Prostate gland (tissue), 2 donors: ENCODE measurements at places on chromosomes 6 and 20.
A peak's percentile ranks its signal among the peaks of the same experiment; 100 is the strongest.

DNA sequence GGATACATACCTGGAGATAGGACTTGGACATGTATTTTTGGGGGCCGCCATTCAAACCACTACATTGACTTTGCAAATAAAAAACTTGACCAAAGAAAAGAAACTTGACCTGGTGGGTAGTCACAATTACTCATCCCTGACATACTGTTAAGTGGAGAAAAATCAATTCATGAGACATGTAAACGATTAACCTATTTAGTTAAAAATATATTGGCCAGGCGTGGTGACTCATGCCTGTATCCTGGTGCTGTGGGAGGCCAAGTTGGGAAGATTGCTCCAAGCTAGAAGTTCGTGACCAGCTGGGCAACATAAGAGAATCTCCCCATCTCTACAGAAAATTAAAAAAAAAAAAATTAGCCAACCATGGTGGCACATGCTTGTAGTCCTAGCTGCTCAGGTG is 2.5 kb upstream of the SRSF12 start:
- no peak overlapping the region for H3K27ac ChIP-seq
- H3K36me3 ChIP-seq: no peaks in the 10 kb centered on the region
- H3K4me1 ChIP-seq: no peaks in the 10 kb centered on the region

DNA sequence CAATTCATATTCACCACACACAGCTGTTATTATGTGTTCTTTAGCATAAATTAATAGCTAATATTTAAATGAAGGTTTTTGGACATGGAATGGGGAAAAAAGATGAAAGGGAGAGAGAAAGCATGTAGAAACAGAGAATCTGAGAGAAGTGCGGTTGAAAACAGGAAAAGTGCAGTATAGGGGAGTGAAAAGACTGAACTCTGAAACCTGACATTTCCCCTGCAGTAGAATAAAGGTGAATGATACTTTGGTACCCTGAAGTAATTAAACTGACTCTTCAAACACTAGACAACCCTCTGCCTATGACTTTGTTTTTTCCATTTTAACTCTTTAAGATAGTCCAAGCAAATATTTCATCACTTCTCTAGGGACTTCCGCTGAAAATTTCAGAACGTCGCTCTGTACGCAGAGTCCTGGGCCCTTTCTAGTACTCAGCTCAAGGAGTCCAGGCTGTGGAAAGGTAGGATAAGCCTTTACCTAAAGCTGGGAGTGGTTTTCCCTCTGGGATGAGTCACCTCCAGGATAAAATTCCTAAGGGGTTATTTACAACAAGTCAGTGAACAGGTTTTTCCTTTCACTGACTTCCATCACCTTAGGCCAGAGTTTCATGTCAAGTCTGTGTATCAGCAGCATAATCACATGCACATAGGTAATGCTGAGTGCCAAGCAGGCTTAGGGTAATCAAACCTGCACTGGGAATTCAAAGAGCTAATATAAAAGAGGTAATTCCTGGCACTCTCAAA is 614.5 kb downstream of the PKHD1 start:
- H3K27ac ChIP-seq: peak overlapping the region; percentile 6
- no peaks in the 10 kb centered on the region for H3K4me1 ChIP-seq
- H3K27me3 ChIP-seq: no peaks in the 10 kb centered on the region
- peak; percentile 14 for DNase-seq

GRCh38 chr6:40160826-40161225 is 226.6 kb upstream of the MOCS1 start:
- no peak overlapping the region for H3K4me3 ChIP-seq
- no peaks in the 10 kb centered on the region for H3K27me3 ChIP-seq
- H3K27ac ChIP-seq: no peak overlapping the region
- no peaks in the 10 kb centered on the region for H3K36me3 ChIP-seq
- no peak for DNase-seq
- H3K4me1 ChIP-seq: no peaks in the 10 kb centered on the region

DNA sequence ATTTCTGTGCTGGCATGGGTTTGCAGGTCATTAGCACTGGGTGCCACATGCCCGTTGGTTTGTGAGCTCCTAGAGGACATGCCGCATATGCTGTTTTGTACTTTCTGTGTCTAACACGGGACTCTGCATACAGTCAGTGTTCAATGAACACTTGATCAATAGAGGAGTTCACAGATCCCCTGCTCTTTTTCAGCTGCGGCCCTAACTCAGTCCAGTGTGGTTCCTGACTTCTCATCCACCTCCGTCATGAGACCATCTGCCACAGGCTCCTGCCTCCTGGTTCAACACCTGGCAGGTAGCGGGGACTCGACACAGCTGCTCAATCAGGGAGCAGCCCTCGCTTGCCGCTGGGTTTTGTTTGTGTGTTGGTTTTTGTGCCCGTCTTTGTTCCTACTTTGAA is 13.8 kb upstream of the BMP7 start:
- H3K4me3 ChIP-seq: no peak overlapping the region
- no peaks in the 10 kb centered on the region for H3K27me3 ChIP-seq
- H3K27ac ChIP-seq: no peak overlapping the region
- DNase-seq: no peak
- H3K4me1 ChIP-seq: no peaks in the 10 kb centered on the region

GRCh38 chr6:33075568-33076405 is at the start of gene HLA-DPB1:
Gene HLA-DPB1 (plus strand): TSS chr6:33075990. CDS start chr6:33076042, 52 bp downstream.
- H3K4me1 ChIP-seq: no peaks in the 10 kb centered on the region
- no peaks in the 10 kb centered on the region for H3K36me3 ChIP-seq
- DNase-seq: no peak
- peak within 1 kb of the TSS; percentile 2 for H3K4me3 ChIP-seq

DNA sequence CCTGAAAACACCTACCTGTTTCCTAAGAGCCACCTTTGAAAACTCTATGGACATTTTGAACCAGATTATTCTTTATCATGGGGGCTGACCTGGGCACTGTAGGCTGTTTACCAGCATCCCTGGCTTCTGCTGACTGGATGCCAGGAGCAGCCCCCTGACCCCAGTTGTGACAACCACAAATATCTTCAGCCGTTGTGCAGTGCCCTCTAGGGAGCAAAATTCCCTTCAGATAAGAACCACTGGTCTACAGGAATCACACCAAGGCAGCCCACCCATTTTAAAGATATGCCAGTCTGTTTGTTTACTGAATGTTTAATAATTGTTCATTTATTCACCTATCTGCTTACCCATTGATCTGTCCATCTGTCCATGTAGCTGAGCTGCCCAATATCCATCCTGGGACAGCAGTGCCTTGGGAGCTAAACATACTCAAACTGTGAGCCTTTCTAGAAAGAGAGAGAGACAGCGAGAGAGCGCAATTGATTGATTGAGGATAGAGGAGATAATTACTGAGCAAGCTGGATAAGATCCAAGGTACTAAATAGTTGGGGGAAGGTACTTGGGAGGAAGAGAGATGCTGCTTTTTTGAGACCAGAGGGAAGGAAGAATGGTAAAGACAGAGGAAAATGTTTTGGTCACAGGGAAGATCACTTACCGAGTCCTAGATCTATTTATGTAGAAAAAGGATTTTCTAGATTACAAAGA is 276.8 kb downstream of the NRN1 start:
- no peaks in the 10 kb centered on the region for H3K4me1 ChIP-seq
- no peaks in the 10 kb centered on the region for H3K27me3 ChIP-seq
- no peaks in the 10 kb centered on the region for H3K36me3 ChIP-seq
- no peak overlapping the region for H3K27ac ChIP-seq
- DNase-seq: no peak

GRCh38 chr6:15062516-15063252 is 183.2 kb upstream of the JARID2 start:
- H3K36me3 ChIP-seq: no peaks in the 10 kb centered on the region
- H3K27me3 ChIP-seq: no peaks in the 10 kb centered on the region
- H3K4me1 ChIP-seq: no peaks in the 10 kb centered on the region
- no peak for DNase-seq
- H3K27ac ChIP-seq: no peak overlapping the region
- H3K4me3 ChIP-seq: no peak overlapping the region

GRCh38 chr6:100988391-100988984 is 107.4 kb upstream of the ASCC3 start:
- no peak overlapping the region for H3K4me3 ChIP-seq
- H3K36me3 ChIP-seq: no peaks in the 10 kb centered on the region
- H3K27me3 ChIP-seq: no peaks in the 10 kb centered on the region
- DNase-seq: no peak

GRCh38 chr6:20717743-20718142 is 183.5 kb downstream of the CDKAL1 start:
- H3K27ac ChIP-seq: no peak overlapping the region
- DNase-seq: no peak
- no peaks in the 10 kb centered on the region for H3K4me1 ChIP-seq
- H3K4me3 ChIP-seq: no peak overlapping the region

GRCh38 chr6:89680150-89680549 is 41.6 kb upstream of the LYRM2 start:
- peaks cover 6% of the 10 kb centered on the region for H3K36me3 ChIP-seq
- no peaks in the 10 kb centered on the region for H3K4me1 ChIP-seq
- no peaks in the 10 kb centered on the region for H3K27me3 ChIP-seq
- no peak for DNase-seq
- no peak overlapping the region for H3K27ac ChIP-seq
- no peak overlapping the region for H3K4me3 ChIP-seq

GRCh38 chr6:104537180-104537579 is 322.5 kb downstream of the HACE1 start:
- H3K27ac ChIP-seq: no peak overlapping the region
- DNase-seq: no peak
- H3K4me1 ChIP-seq: no peaks in the 10 kb centered on the region
- H3K4me3 ChIP-seq: no peak overlapping the region
- H3K36me3 ChIP-seq: no peaks in the 10 kb centered on the region

DNA sequence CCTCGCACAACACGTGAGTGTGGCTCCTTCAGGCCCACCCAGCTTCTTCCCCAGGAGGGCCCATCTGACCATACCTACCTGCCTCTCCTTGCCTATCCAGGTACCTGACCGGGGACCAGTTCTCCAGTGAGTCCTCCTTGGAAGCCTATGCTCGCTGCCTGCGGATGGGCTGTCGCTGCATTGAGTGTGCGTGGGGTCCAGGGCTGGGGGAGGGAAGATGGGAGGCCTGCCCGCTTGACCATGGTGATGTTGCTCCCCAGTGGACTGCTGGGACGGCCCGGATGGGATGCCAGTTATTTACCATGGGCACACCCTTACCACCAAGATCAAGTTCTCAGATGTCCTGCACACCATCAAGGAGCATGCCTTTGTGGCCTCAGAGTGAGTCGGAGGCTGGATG is 26.5 kb downstream of the PLCG1 start:
- H3K36me3 ChIP-seq: peaks cover 37% of the 10 kb centered on the region
- H3K27ac ChIP-seq: no peak overlapping the region
- no peak overlapping the region for H3K4me3 ChIP-seq
- no peaks in the 10 kb centered on the region for H3K27me3 ChIP-seq
- DNase-seq: no peak

DNA sequence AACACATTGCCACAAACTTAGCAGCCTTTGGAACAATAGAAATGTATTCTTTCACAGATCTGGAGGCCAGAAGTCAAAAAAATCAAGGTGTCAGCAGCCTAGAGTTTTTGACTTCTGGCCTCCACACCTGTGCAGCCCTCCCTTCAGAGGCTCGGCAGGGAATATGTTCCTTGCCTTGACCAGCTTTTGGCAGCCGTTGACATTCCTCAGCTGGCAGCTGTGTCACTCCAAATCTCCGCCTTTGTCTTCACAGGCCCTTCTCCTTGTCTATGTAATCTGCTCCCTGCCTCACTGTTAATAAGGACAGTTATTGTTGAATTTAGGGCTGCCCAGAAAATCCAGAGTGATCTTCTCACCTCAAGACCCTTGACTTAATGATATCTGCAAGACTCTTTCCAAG is 17.2 kb upstream of the AHI1 start:
- no peak overlapping the region for H3K27ac ChIP-seq
- no peaks in the 10 kb centered on the region for H3K36me3 ChIP-seq
- H3K4me1 ChIP-seq: no peaks in the 10 kb centered on the region

DNA sequence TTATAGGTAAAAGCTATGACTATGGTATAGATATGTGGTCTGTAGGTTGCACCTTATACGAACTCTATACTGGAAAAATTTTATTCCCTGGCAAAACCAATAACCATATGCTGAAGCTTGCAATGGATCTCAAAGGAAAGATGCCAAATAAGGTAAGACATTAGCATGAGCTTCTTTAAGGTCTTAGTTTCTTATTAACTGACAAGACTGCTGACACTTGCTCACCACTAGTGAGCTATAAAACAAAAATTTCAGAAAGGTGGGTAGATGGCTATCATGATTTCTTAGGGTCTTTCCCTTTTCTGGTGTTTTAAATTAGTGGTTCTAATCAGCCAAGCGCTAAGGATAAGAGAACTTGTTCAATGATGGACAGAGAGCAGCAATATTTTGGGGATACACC is 21.9 kb downstream of the FAM217A start:
- H3K4me1 ChIP-seq: no peaks in the 10 kb centered on the region
- no peak overlapping the region for H3K27ac ChIP-seq
- no peak overlapping the region for H3K4me3 ChIP-seq
- no peak for DNase-seq
- H3K36me3 ChIP-seq: no peaks in the 10 kb centered on the region
- no peaks in the 10 kb centered on the region for H3K27me3 ChIP-seq

GRCh38 chr6:134161041-134161440 is 108.6 kb upstream of the SLC2A12 start:
- no peaks in the 10 kb centered on the region for H3K36me3 ChIP-seq
- H3K27me3 ChIP-seq: no peaks in the 10 kb centered on the region
- H3K27ac ChIP-seq: no peak overlapping the region
- no peak for DNase-seq
- H3K4me3 ChIP-seq: no peak overlapping the region

GRCh38 chr6:69305456-69305855 is 491.4 kb downstream of the LMBRD1 start:
- no peak overlapping the region for H3K4me3 ChIP-seq
- no peaks in the 10 kb centered on the region for H3K27me3 ChIP-seq
- H3K36me3 ChIP-seq: no peaks in the 10 kb centered on the region
- no peak overlapping the region for H3K27ac ChIP-seq
- H3K4me1 ChIP-seq: no peaks in the 10 kb centered on the region

DNA sequence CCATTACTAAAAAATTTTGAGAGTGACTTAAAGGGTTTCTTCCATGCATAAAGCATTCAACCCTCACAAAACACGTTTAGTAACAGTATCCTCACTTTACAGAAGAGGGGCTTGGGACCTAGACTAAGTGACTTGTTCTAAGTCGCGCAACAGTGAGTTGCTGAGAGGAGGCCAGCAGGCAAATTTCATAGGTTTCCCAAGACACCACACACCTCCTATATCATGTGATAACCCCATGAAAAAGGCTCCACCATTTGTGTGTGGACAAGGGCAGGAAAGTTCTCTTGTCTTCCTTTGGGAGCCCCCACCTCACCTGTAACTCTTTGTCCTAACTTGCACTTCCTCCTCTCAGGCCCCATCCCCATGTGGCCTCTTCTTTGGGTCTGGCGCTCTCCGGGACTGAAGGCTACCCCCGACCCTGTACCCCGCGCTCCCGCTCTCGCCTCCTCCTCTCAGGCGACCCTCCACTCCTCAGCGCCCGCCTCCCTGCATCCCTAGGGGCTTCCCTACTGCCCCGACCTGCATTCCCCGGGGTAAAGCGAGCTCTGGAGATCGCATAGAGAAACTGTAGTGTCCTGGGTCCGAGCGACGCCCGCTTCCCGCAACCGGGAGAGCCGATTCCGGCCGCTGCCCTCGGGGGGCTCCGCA is 392 bp downstream of the PSMB8 start:
- peak overlapping the region; percentile 72 for H3K4me3 ChIP-seq
- no peaks in the 10 kb centered on the region for H3K36me3 ChIP-seq
- peak; percentile 15 for DNase-seq
- peak overlapping the region; percentile 95 for H3K27ac ChIP-seq
- no peaks in the 10 kb centered on the region for H3K27me3 ChIP-seq
